ENCODE measurements at places on chromosomes 6 and 20.

- DNase-seq, result no peak
These were observed 33.9 kb upstream of the ZBTB24 start for GRCh38 chr6:109516929-109517328.

DNA sequence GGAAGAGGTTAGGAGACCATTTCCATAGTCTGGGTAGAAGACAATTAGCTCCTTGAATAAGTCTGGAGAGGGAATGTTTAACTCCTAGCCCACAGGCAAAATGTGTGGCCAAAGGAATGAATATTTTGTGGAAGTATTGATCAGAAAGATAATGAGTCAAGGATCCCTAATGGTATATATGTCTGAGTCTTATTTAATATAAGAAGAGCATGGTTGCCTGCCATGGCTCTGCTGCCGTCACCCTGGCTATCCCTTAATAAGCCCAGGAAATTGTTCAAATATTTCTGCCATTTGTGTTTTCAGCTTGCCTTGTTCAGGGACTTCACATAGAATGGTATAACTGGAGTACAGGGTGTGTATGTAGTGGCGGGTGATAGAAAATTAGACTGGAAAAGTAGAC, 18.1 kb upstream of the CALHM6 start:
- DNase-seq, result no peak

- no peak for DNase-seq
These were observed 29.7 kb upstream of the GFOD1 start for GRCh38 chr6:13517116-13517515.

DNA sequence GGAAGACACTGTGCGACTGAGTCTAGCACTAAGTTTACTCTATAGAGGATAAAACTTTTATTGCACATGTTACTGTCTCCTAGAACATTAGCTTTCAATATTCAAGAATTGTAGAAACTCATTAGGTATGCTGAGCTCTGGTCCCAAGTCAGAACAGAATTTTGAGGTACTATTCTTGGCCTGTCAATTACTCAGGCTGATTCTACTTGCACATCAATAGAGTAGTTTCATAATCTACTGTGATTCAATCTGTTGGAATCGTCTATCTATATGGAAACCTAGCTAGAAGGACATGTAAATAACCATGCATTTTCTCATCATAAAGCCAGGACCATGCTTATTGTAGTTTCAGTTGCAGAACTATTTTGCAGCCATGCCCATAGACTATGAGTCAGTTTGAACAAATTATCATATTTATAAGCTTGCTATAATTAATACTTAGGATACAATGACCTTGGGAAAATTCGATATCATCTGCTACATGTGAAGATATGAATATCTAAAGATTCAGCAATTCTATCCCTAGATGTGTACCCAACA, 41.6 kb downstream of the FLRT3 start:
- DNase-seq, result no peak

- no peak for DNase-seq
These were observed 81.7 kb downstream of the CDH22 start for GRCh38 chr20:46226602-46227001.

DNA sequence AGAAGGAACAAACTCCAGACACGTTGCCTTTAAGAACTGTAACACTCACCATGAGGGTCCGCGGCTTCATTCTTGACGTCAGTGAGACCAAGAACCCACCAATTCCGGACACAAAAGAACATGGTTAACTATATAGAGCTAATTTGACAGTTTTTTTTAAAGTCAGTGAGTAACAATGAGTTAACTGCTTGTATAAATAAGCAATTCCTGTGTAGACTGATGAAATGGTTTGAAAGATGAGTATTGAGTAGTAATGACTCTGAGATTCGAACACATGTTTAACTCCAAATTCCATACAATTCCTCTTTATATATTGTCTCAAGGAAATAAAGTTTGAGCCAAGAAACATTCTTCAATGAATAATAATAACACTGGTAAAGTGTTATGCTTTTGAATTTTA, 478.0 kb downstream of the MMUT start:
- no peak for DNase-seq

GRCh38 chr20:4090756-4091489, 75.6 kb upstream of the RNF24 start:
- no peak for DNase-seq

- DNase-seq, result no peak
These were observed 111.4 kb upstream of the ATXN1 start for GRCh38 chr6:16872543-16873235.

DNA sequence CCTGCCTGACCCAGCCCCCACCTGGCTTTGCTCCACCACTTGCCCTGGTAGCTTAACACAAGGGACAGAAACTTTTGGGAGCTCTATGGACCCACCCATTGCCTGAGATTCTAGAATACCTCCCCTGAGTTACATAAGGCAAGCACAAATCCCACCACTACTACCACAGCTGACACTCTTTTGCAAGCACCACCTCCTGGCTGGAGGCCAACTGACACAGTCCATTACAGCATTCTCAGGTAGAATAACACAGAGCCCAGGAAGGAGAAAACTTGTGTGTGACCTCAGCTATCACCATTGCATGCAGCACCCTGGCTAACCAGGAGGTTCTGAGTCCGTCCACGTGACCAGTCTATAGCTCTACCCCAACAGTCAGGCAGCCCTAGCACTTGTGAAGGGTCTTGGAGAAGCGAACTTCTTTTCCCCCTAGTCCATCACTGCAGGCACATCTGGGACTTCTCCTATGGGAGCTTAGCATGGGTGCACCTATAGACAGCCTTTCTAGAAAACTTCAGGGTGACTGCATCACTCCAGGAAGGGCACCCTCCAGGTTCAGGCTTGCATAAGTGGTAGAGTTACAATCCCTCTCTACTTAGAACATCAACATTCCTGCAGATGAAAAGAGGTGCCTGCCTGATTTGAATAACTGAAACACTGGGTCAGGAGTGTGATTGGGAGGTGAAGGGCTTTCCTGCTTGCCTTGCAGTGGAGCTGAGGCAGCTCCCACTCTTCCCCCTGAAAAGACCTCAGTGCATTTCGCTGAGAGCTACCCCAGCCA, 30.1 kb downstream of the CITED2 start:
- DNase-seq, result no peak

DNA sequence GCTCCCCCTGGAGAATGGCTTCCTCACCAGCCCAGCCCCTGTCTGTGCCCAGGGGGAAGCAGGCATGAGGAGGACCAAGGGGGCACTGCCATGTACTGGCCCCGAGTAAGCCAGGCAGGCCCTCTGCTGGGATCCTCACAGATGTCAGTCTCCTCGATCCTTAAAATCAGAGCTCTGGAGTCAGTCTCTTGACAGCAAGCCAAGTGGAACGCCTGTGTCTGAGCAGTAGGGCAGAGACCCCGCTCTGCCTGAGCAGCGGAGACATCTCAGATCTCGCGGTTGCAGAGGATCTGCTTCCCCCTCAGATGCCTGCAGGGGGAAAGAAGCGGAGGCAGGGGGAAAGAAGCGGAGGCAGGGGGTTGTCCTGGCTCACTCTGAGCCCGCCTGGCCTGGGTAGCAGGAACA, 92.6 kb downstream of the SNX5 start:
- DNase-seq, result no peak

- DNase-seq, result no peak
These were observed 38.4 kb downstream of the LRRC1 start for GRCh38 chr6:53833155-53833554.

DNA sequence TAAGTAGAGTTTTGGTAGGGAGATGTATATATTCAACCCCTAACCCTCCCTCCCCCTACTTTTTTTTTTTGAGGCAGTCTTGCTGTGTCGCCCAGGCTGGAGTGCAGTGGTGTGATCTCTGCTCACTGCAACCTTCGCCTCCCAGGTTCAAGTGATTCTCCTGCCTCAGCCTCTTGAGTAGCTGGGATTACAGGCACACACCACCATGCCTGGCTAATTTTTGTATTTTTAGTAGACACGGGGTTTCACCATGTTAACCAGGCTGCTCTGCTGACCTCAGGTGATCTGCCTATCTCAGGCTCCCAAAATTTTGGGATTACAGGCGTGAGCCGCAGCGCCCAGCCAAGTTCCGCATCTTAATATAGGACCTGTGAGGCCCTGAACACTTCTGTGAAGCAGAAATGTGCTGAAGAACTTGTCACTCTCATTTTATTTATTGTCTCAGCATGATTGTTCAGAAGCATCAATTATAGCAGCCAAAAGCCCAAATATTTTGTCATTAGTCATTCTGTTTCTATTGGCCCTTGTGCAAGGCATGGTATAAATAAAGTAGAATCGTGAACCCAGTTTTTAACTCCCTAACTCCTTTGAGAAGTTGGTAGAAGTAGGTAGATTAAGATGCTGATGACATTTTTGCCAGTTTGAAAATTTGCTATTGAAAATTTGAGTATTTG, 19.4 kb downstream of the DSTN start:
- DNase-seq, result no peak

GRCh38 chr6:150254770-150255169, 111.9 kb downstream of the PPP1R14C start:
- DNase-seq, result no peak

GRCh38 chr6:156885562-156885961, 108.4 kb downstream of the ARID1B start:
- no peak for DNase-seq

- DNase-seq, result no peak
These were observed 459.9 kb downstream of the PRKN start for GRCh38 chr6:162267641-162268040.

DNA sequence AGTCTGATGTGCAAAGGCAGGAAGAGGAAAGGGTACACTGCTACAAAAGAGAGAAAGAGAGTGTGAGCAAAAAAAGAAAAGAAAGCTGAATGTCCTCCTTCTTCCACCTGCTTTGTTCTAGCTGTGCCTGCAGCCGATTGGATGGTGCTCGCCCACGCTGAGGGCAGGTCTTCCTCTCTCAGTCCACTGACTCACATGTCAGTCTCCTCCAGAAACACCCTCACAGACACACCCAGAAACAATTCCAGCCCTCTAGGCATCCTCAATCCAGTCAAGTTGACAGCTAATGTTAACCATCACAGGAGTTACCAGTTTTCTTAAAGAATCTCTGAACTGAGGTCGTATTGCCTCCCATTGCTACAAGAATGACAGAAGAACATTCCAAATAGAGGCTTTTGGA, 411.9 kb upstream of the SASH1 start:
- DNase-seq, result no peak

GRCh38 chr20:62925420-62926228, 681 bp downstream of the DIDO1 start:
- peak; percentile 48 for DNase-seq

DNA sequence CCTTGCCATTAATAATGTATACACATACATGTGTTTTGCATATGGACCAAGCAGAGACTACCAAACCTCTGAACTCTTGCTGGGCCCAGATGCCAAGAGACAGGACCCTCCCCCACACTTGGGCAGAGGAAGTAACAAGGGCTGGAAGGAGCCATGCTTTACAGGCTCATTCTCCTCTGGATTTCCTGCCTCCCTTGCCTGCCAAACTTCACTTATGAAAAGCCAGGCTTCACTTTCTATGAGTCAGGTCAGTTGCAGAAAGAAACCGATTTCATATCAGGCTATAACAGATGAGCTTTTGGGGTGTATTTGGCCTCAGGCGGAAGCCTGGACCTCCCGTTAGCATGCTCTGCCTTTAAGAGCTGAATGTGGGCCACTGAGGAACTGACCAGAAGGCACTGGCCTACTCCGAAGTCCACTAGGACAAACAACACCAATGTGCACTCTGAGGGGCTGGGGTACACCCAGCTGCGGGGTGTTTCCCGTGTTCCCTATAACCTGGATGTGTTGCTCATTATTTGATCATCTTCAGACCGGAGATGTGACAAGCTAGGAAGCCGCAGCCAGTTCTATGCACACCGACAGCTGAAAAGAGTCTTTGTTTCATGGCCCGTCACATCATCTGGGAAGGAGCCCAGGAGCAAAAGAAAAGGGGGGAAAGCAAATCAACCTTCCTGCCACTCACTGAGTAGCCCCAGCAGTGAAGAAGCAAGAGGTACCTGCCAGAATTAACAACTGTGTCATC, 28.5 kb downstream of the HAO1 start:
- no peak for DNase-seq

GRCh38 chr6:30044630-30045029, 16.4 kb upstream of the POLR1H start:
- DNase-seq, result no peak

DNA sequence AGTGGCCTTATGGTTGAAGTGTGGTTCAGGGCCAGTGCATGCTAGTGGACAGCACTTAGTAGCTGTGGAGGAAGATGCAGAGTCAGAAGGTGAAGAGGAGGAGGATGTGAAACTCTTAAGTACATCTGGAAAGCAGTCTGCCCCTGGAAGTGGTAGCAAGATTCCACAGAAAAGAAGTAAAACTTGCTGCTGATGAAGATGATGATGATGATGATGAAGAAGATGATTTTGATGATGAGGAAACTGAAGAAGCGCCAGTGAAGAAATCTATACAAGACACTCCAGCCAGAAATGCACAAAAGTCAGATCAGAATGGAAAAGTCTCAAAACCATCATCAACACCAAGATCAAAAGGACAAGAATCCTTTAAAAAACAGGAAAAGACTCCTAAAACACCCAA, 28.9 kb downstream of the MDFI start:
- DNase-seq, result no peak

GRCh38 chr6:25835442-25836283, 3.8 kb upstream of the SLC17A1 start:
- DNase-seq, result no peak

- no peak for DNase-seq
These were observed 43.0 kb downstream of the JARID2 start for GRCh38 chr6:15288856-15289255.

GRCh38 chr20:63913768-63914167, 18.8 kb downstream of the DNAJC5 start:
- DNase-seq, result no peak

DNA sequence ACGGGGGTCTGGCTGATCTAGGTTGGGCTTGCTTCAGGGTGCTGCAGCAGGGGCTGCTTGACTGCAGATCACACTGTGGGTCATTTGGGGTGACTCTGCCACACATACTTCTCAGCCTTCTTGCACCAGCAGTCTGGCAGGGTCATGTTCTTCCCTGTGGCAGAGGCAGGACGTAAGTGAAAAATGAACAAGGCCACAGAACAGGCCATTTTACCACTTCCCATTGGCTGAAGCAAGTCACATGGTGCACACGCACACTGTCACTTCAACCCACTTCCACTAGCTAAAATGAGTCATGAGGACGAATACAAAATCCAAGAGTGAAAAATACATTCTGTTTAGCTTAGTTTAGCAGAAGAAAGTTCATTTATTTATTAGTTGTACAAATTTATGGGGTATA, 168.6 kb upstream of the GGTLC1 start:
- peak; percentile 51 for DNase-seq

- DNase-seq, result no peak
These were observed 101.8 kb downstream of the CEP57L1 start for GRCh38 chr6:109197061-109197460.

DNA sequence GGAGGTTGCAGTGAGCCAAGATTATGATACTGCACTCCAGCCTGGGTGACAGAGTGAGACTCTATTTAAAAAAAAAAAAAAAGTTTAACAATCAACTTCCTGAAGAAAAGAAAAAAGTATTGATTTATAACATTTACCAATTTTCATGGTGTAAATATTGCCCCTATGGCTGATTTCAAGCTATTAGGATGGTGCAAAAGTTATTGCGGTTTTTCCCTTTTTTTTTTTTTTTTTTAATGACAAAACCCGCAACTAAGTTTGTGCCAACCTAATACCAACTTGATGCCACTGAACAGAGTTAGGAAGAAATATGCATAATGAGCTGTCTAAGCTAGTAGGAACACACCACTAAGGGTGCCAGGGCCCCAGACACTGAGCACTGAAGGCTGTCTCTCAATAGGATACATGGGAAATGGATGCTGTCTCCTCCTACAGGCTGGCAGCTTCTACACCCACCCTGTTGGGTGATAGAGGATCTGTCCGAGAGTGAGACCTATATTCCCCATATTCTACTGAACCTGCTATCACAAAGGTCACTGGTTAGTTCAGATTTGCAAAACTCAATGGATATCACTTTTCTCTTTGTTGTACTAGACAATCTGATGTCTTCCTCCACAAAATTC, 6.5 kb upstream of the PERP start:
- DNase-seq, result no peak
